ENCODE measurements at places on chromosomes 2 and 18.

DNA sequence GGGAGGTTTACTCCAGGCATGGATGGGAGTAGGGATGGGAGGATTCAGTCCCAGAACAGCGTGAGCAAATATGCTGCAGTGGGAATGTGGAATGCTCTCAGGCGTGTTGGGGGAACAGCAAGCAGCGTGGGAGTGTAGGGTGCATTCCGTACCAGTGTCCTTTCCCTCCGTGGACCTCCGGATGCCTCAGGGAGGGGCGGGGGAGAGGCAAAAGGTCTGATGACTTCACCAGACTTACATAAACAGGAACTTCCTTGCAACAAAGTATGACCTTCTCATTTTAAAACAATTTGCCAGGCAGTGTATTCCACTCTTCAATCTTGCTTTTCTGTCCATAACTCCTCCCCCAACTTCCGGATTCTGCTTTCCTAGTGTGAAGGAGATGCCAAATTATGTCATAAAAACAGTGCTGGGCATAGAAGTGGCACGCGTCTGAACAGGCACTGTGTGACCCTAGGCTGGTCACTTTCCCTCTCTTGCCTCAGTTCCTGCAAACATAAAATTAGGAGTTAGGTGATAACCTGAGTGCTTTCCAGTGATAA is 36.9 kb downstream of the RPL37A start:
- no peak for DNase-seq

DNA sequence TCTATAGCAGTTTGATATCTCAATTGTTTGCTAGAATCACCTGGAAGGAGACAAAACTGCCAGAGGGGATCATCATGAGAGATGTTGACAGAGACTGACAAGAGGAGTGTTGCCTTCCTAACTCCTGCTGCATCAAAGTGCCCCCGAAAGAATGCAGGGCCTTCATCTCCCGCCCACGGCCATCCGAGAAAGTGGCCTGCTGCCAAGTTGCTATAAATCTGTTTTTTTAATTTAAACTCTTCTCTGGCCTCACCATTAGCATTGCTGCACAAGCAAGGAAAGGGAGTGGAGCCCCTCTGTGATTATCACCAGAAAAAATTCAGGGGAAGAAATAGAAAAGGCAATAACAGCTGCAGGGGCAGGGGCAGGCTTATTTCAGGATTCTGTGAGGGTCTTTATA is 238.1 kb upstream of the EPHA4 start:
- DNase-seq = no peak

DNA sequence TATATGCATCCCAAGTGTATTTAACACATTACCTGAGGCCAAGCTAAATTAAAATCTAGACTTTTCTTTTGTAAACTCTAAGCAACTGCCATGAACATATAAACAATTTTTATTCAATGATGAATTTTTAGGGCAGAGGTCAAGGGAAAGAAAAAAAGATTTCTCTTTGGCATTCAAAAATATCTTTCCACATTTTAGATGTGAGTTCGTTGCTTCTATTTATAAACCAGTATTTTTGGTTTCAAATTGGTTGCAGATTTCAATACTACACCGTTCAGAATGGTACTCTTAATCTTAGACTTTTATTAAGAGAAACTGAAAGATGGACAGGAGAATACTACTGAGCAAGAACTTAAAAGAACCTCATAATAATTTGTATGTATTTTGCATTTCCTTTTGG is 293.6 kb upstream of the CCDC68 start:
- no peak for DNase-seq

- DNase-seq = no peak
Measured at GRCh38 chr18:50034029-50034428, 160.9 kb downstream of the MYO5B start.

DNA sequence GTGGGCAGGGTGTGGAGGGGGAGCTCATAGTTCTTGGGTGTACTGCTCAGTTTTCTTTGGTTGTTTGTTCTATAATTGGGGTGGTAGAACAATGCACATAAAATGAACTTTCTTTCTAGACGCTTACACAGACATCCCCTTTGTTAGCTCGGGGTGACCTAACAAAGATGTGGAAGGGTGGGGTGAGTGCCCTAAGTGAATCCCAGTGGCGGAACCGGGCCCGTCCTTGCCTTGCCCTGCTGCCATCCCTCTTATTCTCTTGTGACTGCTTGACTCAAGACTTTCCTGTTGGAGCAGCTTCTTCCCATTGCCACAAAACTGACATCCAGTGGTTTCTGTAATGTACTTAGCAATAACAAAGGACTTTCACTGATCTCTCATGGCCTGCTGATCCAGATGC is 268.1 kb downstream of the PTGR3 start:
- no peak for DNase-seq

- no peak for DNase-seq
Measured at GRCh38 chr18:4544142-4544541, 89.0 kb upstream of the DLGAP1 start.

DNA sequence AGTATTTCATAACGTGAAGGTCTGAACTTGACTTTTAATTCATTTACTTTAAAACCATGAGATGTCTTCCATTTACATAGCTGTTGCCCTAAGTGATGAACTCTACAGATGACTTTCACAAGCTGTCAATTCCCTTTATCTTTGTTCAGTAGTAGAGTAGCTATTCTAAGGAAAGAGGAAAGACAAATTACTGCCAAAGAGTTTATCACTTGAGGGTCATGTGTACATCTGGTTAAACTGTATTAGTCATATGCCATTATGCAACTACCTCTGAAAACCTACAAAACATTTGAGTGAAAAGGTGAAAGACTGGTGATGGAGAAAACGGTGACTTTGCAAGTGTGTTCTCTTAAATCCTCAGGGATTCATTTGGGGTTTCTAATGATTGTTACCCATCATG is 763.9 kb downstream of the TMEM182 start:
- DNase-seq = no peak

Measured in T-helper 22 cell (primary cell).